ENCODE measurements at places on chromosomes 5 and 9.

DNA sequence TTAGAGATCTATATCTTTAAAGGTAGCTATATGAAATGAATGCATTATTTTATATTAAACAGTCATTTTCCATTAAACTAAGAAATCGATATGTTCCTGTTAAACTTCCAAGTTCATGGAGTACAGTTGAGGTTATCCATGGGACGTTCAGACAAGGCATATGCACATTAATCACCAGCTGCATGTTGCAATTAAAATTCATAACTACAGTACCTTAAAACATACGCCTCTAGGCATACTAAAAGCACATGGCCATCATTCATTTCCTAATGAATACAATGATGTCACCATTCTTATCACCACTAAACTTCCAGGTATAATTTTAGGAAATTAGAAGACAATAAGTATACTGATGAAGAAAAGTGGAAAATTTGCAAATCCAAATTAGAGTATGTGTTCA, 174.3 kb downstream of the CDH12 start:
- DNase-seq: no peak

- no peak for DNase-seq
Observed at GRCh38 chr9:2288309-2288708, 273.2 kb downstream of the SMARCA2 start.

DNA sequence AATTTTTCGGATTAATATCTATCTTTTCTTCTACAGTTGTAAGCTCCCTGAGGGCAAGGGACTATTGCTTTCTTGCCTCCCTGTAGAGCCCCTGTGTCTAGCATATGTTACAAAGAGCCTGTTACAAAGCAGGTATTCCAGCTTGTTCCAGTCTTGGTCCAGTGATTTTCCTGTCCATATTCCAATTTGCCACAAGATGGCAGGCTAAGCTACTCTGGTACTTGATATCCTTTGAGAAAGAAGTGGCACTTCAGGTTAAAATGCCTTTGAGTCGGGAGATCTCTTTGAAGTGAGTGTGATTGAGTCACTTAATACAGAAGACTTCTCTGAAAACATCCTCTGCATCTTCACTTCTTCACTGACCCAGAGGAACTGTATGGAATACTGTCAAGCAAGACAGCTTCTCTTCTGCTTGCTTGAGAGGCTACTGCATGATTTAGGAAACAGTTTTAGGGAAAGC, 24.5 kb downstream of the CAVIN4 start:
- peak; percentile 54 for DNase-seq

DNA sequence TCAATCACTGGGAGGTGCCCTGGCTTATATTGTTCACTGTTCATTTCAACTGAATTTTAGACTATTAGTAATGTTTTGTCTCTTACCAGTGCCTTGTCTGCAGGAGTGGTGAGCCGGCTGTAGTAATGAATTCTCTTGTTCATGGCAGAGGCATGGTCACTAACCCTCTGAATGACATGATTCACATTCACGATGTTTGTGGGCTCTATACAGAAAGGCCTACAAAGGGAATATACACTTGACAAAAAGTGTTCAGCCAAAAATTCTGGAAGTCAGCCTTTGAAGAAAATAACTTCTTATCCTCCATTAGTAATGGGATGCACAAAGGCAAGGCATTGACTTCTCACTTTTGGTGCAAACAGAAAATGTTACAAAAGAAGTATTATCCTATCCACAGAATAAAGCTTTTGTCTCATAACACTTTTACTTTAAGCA, 39.6 kb downstream of the SLC38A9 start:
- peak; percentile 75 for DNase-seq

DNA sequence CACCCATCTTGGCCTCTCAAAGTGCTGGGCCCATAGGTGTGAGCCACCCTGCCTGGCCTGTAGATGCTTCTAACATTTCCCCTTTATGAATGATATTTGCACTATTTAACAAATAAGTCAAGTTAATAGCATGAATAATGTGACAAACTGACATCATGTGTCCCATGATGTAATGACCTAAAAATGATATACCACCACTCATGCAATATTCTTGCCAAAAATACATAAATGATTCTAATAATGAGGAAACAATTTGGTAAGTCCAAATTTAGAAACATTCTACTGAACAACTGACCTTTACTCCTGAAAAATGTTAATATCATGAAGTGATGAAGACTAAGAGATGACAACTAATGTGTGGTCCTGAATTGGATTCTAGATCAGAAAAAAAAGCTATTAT, 33.5 kb upstream of the TRIM14 start:
- no peak for DNase-seq

DNA sequence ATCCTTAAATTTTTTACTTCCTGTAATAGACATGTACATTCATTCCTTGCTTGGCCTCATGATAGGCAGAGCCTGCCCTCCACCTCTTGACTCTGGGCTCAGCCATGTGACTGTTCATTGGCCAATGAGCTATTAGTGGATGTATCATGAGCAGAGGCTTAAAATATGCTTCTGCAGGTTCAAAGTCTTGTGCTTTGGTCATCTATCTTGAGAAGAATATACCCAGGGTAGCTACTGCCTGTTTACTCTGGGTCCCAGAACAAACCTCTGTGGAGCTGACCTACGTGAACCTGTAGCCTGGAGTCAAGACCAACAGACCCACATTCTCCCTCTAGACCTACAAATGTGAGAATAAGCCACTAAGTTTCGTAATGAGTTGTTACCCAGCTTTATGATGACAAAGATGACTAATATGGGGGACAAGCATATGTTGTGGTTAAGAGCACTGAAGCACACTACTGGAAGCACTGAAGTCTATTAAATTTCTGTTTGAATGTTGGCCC, 244.4 kb downstream of the MAST4 start:
- DNase-seq: no peak

GRCh38 chr9:137031904-137032640, at the start of gene FUT7:
FUT7 (minus strand) TSS chr9:137032088; CDS start chr9:137031991, 97 bp downstream.
- DNase-seq: no peak

- DNase-seq: no peak
Observed at GRCh38 chr5:108660291-108660690, 87.4 kb upstream of the FER start.

DNA sequence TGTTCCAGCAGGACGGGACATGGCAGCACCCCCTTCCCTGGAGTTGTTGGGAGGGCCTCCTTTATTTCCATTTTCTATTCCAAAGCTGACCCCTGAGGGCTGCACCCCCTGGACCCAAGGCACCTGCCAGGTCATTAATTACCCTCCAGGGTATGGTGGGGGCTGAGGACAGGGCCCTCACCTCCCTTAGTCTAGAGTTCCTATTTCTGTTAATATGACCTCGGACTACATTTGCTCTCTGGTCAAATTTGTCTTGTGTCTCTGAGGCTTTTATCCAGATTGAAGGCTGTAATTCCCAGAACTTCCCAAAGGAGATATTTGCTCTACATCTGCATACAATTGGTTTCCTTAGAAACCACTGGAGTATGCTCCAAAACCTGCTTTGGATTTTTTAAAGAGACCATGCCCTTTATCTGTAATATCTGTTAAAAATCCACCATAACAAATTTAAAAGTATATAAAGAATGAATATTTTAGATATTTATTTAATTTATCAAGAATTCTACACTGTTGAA, 16.8 kb downstream of the PHF2 start:
- DNase-seq: no peak

DNA sequence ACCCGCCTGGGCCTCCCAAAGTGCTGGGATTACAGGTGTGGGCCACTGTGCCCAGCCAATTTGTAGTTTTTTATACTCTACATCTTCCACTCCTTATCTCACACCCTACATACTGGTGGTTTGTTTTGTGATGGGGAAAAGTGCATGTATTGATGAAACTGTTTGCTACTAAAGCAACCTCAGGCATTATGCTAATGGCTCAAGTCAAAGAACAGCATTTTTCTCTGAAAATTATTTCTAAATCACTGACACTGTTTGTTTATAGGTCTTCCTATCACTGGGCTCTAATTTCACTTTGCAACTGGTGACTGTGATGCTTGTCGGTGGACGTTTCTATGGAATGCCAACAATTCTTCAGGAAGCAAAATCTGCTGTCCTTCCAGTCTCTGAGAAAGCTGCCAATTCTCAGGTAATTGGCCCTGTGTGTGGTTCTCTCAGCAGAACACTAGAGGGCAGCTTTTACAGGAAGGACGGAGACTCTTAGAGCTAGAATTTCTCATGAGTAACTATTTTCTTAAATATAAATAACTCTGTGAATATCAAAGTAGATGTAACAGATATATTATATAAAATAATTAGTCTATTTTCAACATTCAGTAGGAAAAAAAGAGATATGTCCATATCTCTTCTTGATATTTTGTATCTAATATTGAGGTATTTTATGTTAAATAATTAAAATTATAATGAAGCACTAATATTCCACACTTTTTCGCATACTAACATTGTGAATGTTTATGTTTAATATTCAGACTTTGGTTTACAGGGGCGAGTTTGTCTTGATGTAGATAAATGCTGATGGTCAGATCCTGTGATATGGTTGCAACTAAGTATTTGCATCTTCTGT, 244.1 kb downstream of the ADGRV1 start:
- no peak for DNase-seq

DNA sequence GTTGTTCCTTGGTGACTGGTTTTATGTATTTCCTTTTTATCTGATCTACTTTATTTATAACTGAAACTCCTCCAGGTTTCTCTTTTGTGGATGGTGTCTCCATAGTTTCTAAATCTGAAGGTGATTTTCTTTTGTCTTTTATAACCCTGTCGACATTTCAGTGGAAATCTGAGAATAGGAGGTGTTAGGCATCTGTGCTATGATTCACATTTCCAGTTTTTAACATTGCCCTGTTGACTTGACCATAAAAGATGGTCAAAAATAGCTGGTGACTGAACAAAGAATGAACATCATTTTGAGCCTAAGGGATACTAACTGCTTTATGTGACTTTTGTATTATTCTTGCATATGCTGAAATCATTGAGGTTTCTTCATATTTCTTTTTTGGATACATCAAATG, 190.5 kb downstream of the PCSK1 start:
- no peak for DNase-seq

- DNase-seq: no peak
Observed at GRCh38 chr9:31790720-31791119, 593.7 kb upstream of the ACO1 start.

DNA sequence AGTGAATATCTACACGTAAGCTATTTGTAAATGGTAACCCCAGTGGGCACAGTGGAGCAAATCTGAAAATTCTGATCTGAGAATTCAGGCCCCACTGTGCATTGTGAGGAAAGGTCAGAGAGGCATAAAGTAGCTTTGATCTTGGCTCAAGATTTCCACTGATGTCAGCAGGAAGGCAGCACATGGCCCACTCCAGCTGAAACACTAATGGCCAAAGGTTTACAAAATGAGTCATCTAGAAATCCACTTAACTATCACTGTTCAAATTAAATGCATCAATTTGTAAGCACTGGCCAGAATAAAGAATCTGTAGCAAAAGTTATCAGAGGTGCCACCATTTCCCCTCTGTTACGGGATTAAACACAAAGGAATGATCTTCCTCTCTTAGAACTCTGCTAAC, 191.6 kb downstream of the C9orf152 start:
- no peak for DNase-seq

DNA sequence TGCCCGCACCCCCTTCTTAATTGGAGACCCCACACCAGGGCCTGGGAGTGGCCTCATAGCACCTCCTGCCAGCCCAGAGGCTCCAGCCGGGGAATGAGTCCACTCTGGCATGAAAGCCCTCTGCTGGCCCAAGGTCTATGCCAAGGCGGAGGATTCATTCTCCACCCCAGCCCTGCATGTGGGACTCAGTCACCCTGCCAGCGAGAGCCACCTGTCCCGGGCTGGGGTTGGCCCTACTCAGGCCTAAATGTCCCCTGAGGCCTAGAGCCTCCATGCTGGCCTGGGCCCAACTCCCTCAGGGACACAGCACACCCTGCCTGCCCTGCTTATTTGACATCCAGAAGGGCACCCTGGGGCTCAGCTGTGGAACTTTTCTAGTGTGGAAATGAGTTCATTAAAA, 1.0 kb upstream of the RAPGEF1 start:
- DNase-seq: no peak

GRCh38 chr9:135962696-135963307, 1.6 kb upstream of the UBAC1 start:
- DNase-seq: no peak

DNA sequence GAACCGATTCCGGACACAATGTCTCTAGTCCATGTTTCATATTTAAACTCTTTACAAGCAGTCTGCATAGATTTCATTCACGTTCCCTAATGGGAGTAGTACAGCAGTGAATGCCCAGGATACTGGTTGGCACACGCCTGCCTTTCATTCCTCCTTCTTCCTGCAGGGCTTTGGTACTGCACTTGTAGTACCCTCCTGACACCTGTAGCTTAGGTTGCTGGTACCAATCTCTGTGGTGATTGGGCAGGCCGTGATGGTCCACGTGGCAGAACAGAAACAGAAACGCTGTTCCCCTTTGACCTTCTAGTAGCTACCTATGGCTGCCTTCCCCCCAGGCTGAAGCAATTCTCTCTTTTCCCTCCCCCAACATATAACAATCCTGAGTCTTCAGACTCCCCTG, 107.3 kb upstream of the MEGF10 start:
- no peak for DNase-seq

DNA sequence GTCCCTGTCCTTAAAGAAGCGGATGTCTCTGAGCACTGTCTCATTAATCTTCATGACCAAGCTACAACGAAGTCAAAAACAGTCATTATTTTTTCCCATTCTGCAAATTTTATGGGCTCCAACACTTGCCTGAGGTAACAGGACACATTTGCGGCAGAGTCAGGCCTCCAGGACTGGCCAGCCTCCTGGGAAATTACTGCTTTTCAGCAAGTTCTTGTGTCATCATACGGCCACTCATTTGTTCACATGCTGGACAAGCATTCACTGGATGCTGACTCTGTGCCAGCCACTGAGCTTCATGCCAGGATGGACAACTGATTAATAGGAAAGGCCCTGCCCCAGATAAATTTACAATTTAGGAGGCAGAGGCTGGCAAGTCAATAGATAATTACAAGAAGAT, 305.7 kb downstream of the ACTL7B start:
- no peak for DNase-seq

GRCh38 chr5:166262395-166262794, 2029.0 kb upstream of the WWC1 start:
- no peak for DNase-seq

- no peak for DNase-seq
Observed at GRCh38 chr5:72191404-72191803, 84.1 kb downstream of the MAP1B start.

All from globus pallidus (tissue), 1 donor.